ENCODE measurements at places on chromosomes 7 and 10.

- no peak for DNase-seq
- no peaks in the 10 kb centered on the region for H3K27me3 ChIP-seq
- no peak overlapping the region for H3K27ac ChIP-seq
- H3K36me3 ChIP-seq: no peaks in the 10 kb centered on the region
- H3K4me3 ChIP-seq: no peak overlapping the region
These were observed 51.3 kb downstream of the ODAD2 start for GRCh38 chr10:27947540-27947939.

DNA sequence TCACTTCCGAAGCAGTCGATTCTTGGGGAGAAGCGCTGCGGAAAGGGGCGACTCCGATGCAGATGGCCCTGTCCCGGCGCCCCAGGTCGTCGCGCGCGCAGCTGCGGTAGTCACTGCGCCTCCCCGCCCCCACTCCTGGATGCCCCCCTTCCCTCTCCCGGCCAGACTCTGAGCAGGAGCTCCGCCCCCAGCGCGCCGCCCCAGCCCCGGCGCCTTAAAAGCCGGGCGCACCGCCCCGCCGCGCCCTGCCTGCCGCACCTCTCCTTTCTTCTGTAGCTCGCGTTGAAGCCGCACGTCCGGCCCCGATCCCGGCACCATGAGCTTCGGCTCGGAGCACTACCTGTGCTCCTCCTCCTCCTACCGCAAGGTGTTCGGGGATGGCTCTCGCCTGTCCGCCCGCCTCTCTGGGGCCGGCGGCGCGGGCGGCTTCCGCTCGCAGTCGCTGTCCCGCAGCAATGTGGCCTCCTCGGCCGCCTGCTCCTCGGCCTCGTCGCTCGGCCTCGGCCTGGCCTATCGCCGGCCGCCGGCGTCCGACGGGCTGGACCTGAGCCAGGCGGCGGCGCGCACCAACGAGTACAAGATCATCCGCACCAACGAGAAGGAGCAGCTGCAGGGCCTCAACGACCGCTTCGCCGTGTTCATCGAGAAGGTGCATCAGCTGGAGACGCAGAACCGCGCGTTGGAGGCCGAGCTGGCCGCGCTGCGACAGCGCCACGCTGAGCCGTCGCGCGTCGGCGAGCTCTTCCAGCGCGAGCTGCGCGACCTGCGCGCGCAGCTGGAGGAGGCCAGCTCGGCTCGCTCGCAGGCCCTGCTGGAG is at the start of gene INA:
Gene INA, plus strand, starts transcription at position 243 of the 817 bp plus-strand sequence. Its CDS starts 74 bp downstream, at position 317.
- peaks cover 6% of the 10 kb centered on the region for H3K27me3 ChIP-seq
- H3K36me3 ChIP-seq: no peaks in the 10 kb centered on the region
- DNase-seq: peak; percentile 55
- H3K27ac ChIP-seq: no peak within 1 kb of the TSS
- H3K4me3 ChIP-seq: peak within 1 kb of the TSS; percentile 7
- H3K4me1 ChIP-seq: peaks cover 9% of the 10 kb centered on the region

DNA sequence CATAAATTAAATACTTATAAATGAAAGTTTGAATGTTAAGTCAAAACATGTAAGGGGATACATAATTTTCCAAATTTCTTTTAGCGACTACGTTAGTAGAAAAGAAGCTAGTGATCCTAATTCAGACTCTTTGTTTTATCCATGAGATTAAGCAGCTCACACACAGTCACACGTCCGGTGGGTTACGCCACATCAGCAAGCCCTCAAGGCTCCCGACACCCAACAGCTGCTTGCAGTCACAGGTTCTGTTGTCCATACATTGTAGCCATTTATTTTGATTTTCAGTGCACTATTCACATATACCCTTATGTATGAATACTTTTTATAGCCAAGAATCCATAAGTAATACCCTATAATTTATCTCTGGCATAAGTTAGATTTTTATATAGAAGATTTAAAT is 39.5 kb downstream of the XRCC2 start:
- no peak overlapping the region for H3K4me3 ChIP-seq
- H3K4me1 ChIP-seq: no peaks in the 10 kb centered on the region
- no peak for DNase-seq
- H3K36me3 ChIP-seq: no peaks in the 10 kb centered on the region

GRCh38 chr7:108026647-108027046 is 23.7 kb upstream of the LAMB1 start:
- H3K4me3 ChIP-seq: no peak overlapping the region
- no peaks in the 10 kb centered on the region for H3K36me3 ChIP-seq
- no peak overlapping the region for H3K27ac ChIP-seq
- H3K4me1 ChIP-seq: no peaks in the 10 kb centered on the region

DNA sequence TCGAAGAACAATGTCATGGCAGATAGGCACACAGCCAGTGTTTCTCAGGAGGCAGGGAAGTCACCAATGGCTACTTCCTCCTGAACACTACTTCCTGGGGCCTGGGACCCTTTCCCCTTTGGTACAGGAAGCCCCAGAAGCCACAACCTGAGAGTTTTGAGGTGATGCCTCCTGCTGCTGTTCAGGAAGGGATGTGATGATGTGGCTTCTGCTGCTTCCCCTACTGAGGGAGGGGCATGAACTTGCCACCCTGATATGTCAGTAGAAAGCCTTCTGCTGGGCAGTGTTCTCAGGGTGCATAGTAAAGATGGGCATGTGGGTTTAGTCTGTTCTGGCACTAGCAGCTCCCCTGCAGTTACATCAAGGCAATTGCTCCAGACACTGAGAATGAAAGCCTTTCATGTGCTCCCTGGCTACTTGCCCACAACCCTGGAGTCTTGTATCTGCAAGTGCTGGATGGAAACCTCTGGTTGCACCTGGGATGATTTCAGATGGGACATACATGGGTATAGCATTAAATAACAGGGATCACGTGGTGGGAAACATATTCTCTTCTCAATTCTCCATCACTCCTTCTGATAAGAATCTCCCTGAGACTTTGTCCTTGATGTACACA is 69.3 kb downstream of the ADRA2A start:
- H3K27ac ChIP-seq: no peak overlapping the region
- H3K36me3 ChIP-seq: no peaks in the 10 kb centered on the region
- peak; percentile 17 for DNase-seq
- no peaks in the 10 kb centered on the region for H3K27me3 ChIP-seq

DNA sequence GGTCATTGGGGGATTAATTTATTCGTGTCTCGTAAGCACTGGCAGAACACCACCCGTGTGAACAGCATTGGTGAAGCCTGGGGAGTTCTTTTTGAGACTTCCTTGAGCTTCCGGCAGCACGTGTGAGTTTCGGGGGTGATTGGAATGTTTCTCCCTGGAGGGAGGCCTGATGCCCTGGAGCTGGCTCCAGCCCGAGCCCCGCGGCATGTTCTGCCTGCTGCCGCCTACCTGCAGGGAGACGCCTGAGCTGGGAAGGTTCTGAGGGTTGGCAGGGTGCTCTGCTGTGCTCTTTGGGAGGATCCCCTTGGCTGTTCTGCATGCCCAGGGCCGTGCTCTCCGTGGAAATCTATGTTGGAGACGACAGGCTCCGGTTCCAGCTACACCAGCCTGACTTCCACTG is 159.3 kb downstream of the MGMT start:
- no peaks in the 10 kb centered on the region for H3K36me3 ChIP-seq
- H3K4me3 ChIP-seq: no peak overlapping the region
- H3K27me3 ChIP-seq: no peaks in the 10 kb centered on the region

GRCh38 chr7:148107443-148108127 is 483.0 kb upstream of the C7orf33 start:
- H3K4me1 ChIP-seq: no peaks in the 10 kb centered on the region
- no peak for DNase-seq
- no peaks in the 10 kb centered on the region for H3K36me3 ChIP-seq
- H3K27me3 ChIP-seq: peaks cover 3% of the 10 kb centered on the region

GRCh38 chr10:115001506-115002381 is 63.7 kb downstream of the TRUB1 start:
- H3K4me3 ChIP-seq: no peak overlapping the region
- no peak overlapping the region for H3K27ac ChIP-seq
- peak; percentile 5 for DNase-seq
- no peaks in the 10 kb centered on the region for H3K27me3 ChIP-seq
- H3K4me1 ChIP-seq: peaks cover 12% of the 10 kb centered on the region
- H3K36me3 ChIP-seq: no peaks in the 10 kb centered on the region

DNA sequence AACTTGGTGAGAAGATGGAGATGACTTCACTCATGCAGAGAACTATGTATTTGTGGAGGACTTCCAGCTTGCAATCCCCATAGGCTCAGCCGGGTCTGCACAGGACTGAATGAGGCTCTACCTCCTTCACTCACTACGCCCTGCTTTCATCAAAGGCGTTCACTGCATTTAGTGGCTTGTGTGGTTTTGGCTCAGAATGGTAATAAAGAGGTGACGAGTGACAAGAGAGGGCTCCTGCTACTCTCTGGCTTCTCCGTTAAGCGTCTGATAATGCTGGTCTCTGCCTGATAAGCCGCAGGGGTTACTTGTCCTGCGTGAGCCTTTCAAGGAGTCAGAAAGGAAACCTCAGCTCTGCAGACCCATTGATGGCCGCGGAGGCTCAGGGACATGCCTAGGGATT is 343.4 kb downstream of the PRPF18 start:
- peak; percentile 31 for DNase-seq
- no peaks in the 10 kb centered on the region for H3K4me1 ChIP-seq
- H3K27ac ChIP-seq: no peak overlapping the region
- no peaks in the 10 kb centered on the region for H3K36me3 ChIP-seq
- H3K27me3 ChIP-seq: peaks cover 9% of the 10 kb centered on the region
- no peak overlapping the region for H3K4me3 ChIP-seq

- no peaks in the 10 kb centered on the region for H3K4me1 ChIP-seq
- DNase-seq: no peak
- no peaks in the 10 kb centered on the region for H3K27me3 ChIP-seq
- H3K27ac ChIP-seq: no peak overlapping the region
- no peak overlapping the region for H3K4me3 ChIP-seq
These were observed 9.8 kb downstream of the ZNF775 start for GRCh38 chr7:150388709-150389531.

GRCh38 chr10:80382989-80383388 is 25.4 kb upstream of the PRXL2A start:
- no peak overlapping the region for H3K4me3 ChIP-seq
- no peaks in the 10 kb centered on the region for H3K4me1 ChIP-seq
- no peak overlapping the region for H3K27ac ChIP-seq
- DNase-seq: peak; percentile 36
- H3K36me3 ChIP-seq: no peaks in the 10 kb centered on the region

DNA sequence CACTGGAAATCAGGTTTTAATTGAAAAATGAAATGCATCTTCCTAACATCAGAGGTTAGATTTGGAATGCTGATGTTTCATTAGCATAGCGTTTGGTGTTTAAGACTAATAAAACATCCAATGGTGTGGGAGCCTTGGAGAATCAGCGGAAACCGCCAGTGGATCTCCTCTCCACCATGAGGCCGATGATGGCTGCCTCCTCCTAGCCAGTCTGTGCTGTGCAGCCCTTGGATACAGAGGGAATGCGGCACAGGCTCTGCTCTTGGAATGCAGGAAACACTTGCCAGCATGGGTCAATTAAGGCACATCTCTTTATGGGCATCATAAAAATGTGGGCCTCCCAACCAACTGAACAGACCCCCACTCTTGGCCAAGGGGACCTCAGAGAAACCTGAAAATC is 259.9 kb downstream of the GLRX3 start:
- H3K4me1 ChIP-seq: no peaks in the 10 kb centered on the region
- H3K27ac ChIP-seq: no peak overlapping the region
- DNase-seq: no peak
- no peaks in the 10 kb centered on the region for H3K36me3 ChIP-seq
- no peak overlapping the region for H3K4me3 ChIP-seq
- no peaks in the 10 kb centered on the region for H3K27me3 ChIP-seq

DNA sequence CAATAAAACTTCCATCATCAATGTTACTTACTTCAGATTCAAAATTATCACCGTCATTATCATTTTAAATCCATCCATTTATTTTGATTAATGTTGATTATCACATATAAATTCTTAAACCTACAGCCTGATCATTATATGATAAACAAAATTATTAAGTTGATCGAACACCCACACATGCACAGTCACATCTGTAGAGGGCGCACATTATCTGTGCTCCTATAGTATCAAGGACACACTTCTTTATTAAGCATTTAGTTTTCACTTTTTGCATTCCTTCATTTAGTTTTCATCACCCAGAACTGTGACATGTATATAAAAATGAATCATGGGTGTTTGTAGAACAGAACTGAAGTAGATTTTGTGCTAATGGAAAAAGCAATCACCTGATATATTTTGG is 26.2 kb upstream of the ZNF716 start:
- no peak overlapping the region for H3K4me3 ChIP-seq
- no peaks in the 10 kb centered on the region for H3K27me3 ChIP-seq
- no peaks in the 10 kb centered on the region for H3K4me1 ChIP-seq
- H3K27ac ChIP-seq: no peak overlapping the region

- no peaks in the 10 kb centered on the region for H3K36me3 ChIP-seq
- DNase-seq: no peak
- H3K4me1 ChIP-seq: no peaks in the 10 kb centered on the region
- no peaks in the 10 kb centered on the region for H3K27me3 ChIP-seq
- H3K4me3 ChIP-seq: no peak overlapping the region
- no peak overlapping the region for H3K27ac ChIP-seq
These were observed 906.7 kb upstream of the AUTS2 start for GRCh38 chr7:68691261-68692216.

- no peak overlapping the region for H3K27ac ChIP-seq
- no peaks in the 10 kb centered on the region for H3K27me3 ChIP-seq
- peaks cover 32% of the 10 kb centered on the region for H3K4me1 ChIP-seq
- H3K4me3 ChIP-seq: no peak overlapping the region
- no peak for DNase-seq
These were observed 2.2 kb upstream of the HOXA7 start for GRCh38 chr7:27158436-27159265.

DNA sequence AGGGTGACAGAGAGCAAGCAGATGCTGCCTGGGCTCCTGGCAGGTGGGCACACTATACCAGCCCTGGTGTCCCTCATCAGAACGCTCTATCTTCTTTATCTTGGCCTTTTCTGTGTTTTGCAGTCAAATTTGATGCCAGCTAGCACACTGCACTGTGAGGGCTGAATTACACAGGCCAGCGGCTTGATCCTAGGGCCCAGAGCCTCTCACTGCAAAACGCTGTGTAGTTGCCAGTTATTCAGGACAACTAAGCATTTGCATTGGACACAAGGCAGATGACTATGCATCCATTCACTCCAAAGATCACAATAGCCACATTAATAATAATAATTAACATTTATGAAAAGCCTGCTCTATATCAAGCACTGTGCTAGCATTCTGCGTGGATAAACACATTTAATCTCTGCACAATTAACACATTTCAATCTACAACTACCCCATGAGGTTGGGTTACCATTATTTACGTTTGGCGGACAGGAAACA is 100.3 kb downstream of the PAXIP1 start:
- H3K36me3 ChIP-seq: no peaks in the 10 kb centered on the region
- no peak overlapping the region for H3K4me3 ChIP-seq
- DNase-seq: no peak
- no peak overlapping the region for H3K27ac ChIP-seq
- H3K27me3 ChIP-seq: no peaks in the 10 kb centered on the region

DNA sequence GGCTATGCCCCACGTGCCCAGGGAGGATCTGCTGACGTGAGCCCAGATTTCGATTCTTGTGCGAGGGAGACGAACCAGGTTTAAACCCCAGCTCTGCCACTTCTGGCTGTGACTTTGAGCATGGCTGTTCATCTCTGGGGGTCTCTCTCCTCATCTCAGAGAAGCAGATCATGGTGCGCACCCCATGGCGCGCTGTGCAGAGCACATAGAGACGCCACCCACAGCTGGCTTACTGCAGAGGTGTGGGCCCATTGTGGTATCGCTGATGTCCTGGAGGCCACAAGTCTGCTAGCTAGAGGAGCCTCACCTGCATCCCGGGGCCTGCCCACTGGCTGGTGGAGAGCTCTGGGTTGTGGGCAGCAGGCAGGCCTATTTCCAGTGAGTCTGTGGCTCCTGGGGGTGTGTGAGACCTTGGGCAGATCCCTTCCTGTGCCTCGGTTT is 140.5 kb downstream of the LHPP start:
- no peak overlapping the region for H3K4me3 ChIP-seq
- no peaks in the 10 kb centered on the region for H3K27me3 ChIP-seq
- no peak for DNase-seq
- 0 out of 2 replicates have a peak overlapping the region, but pooled peaks have one; percentile 22 for H3K27ac ChIP-seq
- H3K4me1 ChIP-seq: peaks cover 5% of the 10 kb centered on the region

All from DND-41 (cell line).